ENCODE measurements at places on chromosomes 6 and 20. TPM values are rescaled to one million over a fixed set of nuclear protein-coding genes. Genes with fewer than 3 reads are reported as not detected.

TNNC2 gene
- not detected for total RNA-seq

PRDM13 gene
- total RNA-seq, result not detected

SNAI1 gene
- total RNA-seq, result 8.3 TPM

BTN1A1 gene
- 0.28 TPM for total RNA-seq

HLA-DMB gene
- total RNA-seq, result 129 TPM

APCDD1L gene
- not detected for total RNA-seq

CD40 gene
- total RNA-seq, result 53.0 TPM

DZANK1 gene
- total RNA-seq, result 1.4 TPM

TXLNB gene
- 2.4 TPM for total RNA-seq

CRISP2 gene
- not detected for total RNA-seq

PSMB9 gene
- total RNA-seq, result 141 TPM

ULBP3 gene
- total RNA-seq, result 1.3 TPM

DNMT3B gene
- total RNA-seq, result 1.1 TPM

HRH3 gene
- not detected for total RNA-seq

All from spleen (tissue), 13 donors.